ENCODE measurements at places on chromosomes 1 and 21.

GRCh38 chr1:93844262-93845045, 34.6 kb downstream of the DNTTIP2 start:
- no peak for DNase-seq

- no peak for DNase-seq
These were observed 197.5 kb downstream of the PDE4B start for GRCh38 chr1:65990161-65990560.

GRCh38 chr1:77874804-77875445, 13.5 kb upstream of the NEXN start:
- no peak for DNase-seq

GRCh38 chr1:157156058-157156541, 17.9 kb upstream of the ETV3 start:
- no peak for DNase-seq

- DNase-seq, result no peak
These were observed 117.3 kb upstream of the MARK1 start for GRCh38 chr1:220410611-220411010.

DNA sequence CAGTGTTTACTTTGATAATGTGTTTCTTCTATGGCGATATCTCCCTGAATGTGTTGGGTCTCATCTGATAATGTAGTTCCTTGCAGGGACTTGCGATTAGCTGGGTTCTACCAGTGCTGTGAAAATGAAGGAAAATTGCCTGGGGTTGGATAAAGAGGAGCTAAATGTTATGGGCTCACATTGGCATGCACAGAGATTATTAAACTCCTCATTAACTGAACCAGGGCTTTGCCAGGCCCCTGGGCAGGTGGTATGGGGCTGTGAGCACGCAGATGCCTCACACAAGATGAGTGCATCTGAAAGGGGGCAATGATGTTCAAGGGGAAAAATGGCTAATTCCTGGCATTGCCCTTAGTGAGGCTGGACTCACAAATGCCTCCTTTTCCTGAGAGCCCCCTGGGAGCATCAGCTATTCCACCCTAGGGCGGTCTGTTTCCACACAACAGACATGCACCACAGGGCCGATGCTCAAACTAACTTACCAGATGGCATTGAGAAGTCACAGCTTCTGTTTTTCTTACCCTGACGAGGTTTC, 321.1 kb downstream of the SEC16B start:
- DNase-seq, result no peak

- no peak for DNase-seq
These were observed 72.2 kb upstream of the LYST start for GRCh38 chr1:235938709-235939479.

DNA sequence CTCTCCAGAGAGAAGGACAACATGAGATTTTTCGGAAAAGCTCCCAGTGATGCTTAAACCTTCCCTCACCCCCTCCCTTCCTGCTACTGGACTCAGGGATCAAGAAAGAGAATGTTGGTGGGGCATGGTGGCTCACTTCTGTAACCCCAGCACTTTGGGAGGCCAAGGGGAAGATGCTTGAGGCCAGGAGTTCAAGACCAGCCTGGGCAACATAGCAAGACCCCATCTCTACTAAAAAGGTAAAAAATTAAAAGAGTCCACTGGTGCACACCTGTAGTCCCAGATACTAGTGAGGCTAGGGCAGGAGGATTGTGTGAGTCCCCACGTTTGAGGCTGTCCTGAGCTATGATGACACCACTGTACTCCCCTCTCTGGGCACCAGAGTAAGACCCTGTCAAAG, 162.9 kb upstream of the RAB4A start:
- no peak for DNase-seq

DNA sequence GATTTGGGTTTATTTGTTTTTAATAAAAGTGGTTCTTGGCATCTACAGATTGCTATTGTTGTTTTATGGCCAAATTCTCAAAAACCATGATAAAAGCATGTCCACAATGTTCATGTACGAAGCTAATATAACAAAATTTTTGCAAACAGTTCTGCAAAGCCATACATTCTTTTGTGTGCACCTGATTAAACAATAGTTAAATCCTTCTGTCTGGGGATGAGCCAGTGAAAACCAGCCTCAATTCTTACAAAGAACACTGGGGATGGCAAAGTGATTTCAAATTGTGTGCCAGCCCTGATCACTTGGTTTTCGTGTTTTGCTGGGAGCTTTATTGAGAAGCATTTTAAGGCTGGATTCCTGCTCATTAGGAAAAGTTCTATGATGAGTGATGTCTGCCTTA, 149.1 kb upstream of the MAGI3 start:
- no peak for DNase-seq

DNA sequence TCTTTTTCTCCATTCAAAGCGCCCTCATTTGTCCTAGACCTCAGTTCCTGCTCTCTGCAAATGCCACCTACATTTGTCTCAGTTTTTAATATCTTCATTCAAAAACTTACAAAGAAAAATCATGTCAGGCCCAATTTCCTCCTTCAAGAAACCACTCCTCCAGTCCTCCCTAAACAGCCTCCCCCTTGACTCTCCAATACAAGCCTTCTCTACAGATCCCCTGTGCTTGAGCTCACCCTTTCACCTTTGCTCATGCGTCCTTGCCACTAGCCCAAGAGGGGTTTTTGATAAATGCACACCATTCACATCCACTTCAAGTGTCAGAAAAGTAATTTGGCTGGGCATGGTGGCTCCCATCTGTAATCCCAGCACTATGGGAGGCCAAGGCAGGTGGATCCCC, 140.6 kb downstream of the RERE start:
- no peak for DNase-seq

DNA sequence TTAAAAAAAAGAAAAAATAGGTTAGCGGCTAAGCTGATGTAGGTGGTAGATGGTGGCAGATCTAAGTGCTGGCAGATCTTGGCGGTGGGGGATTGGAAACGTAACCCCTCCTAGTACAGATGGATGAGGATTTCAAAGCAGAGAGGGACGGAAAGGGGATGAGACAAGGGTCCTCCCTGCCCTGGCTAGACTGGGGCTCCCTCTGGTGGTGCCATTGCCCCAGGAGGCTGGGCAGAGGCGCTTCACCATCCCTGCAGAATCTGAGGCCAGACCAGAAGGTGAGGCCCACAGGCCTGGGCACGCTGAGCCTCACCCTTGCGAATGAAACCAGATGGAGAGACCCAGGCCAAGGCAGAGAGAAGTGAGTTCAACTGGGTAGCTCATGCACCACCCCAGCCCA, 7.0 kb upstream of the PLEKHA6 start:
- DNase-seq, result no peak

- no peak for DNase-seq
These were observed 93.6 kb downstream of the SNRPE start for GRCh38 chr1:203954788-203955552.

DNA sequence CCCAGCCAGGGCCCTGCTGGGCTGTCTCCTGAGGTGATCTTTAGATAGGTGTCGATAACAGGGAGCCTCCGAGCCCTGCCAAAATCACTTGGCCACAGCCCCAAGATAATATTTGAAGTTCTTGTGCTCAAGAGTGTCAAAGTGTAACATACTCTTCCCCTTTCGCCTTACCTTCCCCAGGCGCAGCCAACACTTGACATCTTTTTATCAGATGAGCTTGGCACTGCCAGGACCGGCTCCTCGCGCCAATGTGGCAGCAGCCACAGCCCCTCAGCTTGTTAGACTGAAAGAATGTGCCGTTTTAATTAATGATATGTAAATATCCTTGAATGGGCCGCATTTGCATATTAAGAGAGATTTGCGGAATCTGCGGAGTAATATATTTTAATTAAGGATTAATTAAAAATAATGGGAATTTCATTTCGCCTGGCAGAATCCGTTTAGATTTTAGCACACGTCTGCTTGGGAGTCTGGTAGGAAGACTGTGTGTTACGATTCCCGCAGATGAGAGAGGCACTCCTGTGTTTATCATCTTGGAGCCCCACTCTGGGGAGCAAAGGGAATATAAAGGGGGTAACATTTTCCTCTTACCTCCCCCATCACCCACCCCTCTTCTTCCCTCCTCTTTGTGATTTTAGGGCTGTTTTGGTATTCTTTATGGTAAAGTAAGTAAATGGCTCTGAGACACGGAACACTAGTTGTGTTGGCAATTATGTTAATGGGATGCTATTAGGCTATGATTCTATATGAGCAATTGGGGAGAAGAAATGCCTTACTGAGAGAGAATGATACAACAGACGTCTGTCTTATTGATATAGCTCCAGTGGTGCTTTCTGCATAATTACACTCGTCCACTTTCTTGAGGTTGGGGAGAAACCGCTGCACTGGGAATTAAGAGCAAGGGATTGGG, 109.8 kb downstream of the PBX1 start:
- no peak for DNase-seq

GRCh38 chr1:200143347-200143746, 115.8 kb downstream of the NR5A2 start:
- DNase-seq, result no peak

- no peak for DNase-seq
These were observed 2.3 kb downstream of the SRSF10 start for GRCh38 chr1:23977854-23978191.

- DNase-seq, result no peak
These were observed 118.6 kb downstream of the LRIG2 start for GRCh38 chr1:113191579-113192076.

- DNase-seq, result no peak
These were observed 124.2 kb downstream of the ATP6V1G3 start for GRCh38 chr1:198416296-198416695.

- DNase-seq, result no peak
These were observed 115.1 kb downstream of the HIVEP3 start for GRCh38 chr1:41803656-41804055.

GRCh38 chr21:46428987-46429710, 29.5 kb upstream of the DIP2A start:
- no peak for DNase-seq

- no peak for DNase-seq
These were observed 208.5 kb upstream of the PROX1 start for GRCh38 chr1:213779228-213779627.

DNA sequence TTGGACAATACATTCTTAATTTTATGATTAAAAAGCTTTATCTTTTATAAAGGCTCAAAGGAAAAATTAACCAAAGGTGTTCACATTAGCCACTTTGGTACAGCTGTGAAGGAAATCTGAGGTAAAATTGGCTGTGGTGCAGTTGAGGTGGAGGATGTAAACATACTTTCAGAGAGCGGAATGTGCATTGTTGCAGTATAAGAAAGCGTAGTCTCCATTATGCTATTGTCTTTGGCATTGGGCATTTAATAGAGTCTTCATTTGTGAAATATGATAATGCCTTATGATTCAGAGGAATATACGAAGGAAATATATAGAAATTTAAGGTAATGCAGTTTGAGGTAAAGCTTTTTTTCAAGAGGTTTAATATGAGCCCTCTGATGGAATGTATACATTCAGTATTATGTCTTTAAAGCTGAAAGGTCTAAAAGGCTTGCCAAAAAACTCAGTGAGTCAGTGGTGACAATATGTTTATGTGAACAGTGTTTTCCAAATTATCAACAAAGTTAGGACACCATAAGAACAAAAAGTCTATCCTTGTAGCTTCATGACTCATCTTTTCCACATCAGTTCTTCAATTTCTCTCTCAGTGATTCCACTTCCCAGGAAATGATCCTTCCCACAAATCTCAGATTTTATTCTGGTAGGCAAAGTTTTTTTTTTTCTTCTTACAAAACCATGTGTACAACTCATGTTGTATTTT, 26.9 kb upstream of the DDR2 start:
- DNase-seq, result no peak

DNA sequence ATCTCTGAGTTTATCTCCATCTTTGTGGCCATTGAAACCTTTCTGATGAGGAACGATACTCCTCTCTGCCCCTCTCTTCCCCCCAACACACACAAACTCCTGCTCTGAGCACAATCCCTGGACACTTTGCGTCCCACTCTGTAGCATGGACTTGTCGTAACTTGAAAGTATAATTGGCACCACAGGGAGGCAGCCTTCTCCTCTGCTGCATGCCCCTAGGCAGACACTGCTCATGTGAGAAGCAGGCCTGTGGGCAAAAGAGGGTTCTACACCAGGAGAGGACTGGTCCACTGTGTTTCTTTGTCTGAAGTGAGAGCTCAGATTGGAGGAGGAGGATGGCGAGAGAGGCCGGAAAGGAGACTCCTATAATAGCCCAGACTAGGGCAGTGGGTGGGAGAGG, 3.8 kb upstream of the PARS2 start:
- DNase-seq, result no peak

GRCh38 chr1:27298632-27299384, 23.2 kb upstream of the TMEM222 start:
- DNase-seq, result no peak

DNA sequence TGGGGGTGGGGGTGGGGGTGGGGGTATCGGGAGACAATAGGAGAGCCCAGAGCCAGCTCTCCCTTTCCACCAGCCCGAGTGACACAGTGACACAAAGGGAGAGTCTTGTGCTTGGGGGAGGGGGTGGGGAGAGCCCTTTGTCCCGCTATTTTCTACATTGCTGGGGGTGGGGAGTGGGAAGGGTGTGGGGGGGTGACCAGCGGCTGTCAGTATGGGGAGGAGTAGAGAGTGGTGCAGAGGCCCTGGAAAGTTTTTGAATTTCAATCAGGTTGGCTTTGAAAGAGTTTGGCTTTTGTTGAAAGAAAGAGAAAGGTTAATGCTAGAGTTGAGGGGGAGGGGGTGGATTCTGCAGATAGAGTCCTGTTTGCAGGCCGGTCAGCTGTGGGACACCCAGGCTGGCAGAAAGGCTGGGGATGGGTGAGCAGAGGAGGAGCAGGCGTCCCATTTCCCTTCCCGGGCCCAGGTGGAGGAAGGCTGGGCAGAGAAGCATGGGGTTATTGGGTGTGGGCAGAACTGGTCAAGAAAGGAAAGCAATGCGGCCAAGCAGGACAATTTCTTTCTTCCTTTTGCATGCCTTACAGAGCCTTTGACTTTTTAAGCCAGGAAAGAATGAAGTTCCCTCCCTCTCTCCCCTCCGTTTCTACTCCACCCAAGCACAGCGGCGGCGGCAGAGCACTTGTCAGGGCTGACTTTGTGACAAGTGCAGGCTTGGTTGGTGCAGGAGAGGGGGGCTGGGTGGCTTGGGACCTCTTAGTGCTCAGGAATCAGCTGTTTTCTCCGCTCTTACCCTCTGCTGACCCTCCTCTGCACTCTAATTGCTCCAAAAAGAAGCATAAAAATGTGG, 96.2 kb downstream of the RNF220 start:
- DNase-seq, result no peak

DNA sequence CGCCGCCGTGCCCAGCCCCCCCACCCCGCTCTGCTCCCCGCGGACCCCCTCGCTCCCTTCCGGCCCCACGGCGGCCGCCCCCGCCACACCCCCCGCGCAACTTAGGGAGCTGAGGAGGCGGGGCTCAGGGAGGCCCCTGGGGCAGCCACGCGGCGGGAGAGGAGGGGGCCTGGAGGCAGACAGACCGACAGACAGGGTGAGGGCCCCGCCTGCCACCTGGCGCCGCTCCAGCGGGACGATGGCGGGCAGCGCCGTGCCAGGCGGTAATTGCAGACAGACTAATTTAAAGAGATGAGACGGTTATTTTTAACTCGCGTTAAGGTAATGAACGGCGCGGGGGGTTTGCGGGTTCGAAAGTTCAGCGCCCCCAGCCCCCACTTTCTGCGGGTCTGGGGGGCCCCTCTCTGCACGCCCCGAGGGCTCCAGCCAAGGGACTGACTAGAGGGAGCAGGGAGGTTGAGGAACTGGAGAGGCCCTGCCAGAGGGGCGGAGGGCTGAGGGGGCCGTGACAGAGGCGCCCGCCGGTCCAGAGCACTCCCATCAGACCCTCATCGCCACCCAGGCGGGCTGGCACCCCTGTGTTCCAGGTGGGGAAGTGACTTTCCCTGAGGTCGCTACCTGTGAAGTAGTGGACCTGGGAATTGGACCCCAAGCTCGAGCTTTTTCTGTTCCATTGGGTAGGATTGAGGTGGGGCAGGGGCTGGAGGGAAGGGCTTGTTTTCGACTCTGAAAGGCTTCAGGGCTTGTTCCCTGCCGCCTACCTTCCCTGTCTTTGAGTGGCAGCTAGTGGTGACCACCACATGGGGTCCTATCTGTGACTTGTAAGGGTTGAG, 5.4 kb downstream of the FOXO6 start:
- DNase-seq, result no peak

Measured in cortex of kidney (tissue), 1 donor.